ENCODE measurements at places on chromosomes 16 and 17.
A peak's percentile ranks its signal among the peaks of the same experiment; 100 is the strongest.

GRCh38 chr17:63571632-63572310 lies 21.5 kb downstream of the DCAF7 start:
- DNase-seq: no peak

DNA sequence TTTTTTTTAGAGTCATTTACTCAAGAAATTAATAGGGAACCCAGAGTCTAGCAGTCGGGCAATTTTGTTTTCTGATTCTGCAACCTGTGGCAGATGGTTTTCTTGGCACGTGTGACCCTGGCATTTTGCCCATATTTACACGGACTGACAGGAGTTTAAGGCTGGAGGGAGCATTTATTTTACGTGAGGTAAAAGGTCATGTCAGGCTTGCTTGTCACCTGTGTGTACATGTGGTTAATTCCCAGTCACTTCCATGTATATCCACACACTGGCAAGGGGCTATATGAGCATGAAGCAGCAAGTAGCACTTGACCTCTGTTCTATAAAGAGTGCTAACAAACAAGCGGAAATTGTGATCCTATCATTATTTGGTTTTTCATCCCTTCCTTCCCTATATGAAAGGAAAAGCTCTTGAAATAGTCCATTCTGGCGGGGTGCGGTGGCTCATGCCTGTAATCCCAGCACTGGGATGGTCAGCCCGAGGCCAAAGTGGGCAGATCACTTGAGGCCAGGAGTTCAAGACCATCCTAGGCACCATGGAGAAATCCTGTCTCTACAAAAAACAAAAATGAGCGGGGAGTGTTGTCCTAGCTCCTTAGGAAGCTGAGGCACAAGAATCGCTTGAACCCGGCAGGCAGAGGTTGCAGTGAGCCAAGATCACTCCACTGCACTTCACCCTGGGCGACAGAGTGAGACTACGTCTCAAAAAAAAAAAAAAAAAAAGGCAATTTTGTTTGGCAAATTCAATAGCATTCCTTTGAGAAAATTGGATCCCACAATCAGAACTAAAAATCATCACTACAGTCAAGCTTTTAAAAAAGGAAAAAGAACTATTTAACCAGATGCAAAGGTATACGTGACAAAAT lies 2.1 kb downstream of the SPAG9 start:
- no peak for DNase-seq

DNA sequence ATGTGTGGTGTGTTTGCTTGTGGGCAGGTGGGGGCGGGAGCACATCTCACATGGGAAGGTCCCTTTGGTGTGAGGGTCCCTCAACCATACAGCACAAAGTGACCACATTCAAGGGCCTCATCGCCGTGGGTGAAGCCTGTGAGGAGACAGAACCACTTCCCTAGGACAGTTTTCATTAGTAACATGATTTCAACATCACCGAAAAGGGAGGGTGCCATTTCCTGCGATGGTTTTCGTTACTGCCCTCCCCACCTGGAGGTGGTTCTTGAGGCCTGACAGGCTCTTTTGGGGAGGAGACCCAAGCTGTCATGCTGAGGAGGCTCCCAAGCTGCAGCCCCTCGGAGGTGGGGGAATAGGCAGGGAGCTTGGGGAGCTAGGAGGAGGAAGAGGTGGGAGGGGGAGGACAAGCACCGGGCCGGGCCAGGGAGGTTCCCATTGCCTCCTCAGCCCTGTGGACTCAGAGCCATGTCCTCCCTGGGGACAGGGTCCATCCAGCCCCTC lies 9.5 kb downstream of the CD300LB start:
- no peak for DNase-seq

GRCh38 chr17:230395-230770 lies 48.9 kb upstream of the DOC2B start:
- DNase-seq: no peak

GRCh38 chr17:76500074-76500746 lies 1.0 kb downstream of the RHBDF2 start:
- DNase-seq: no peak

- peak; percentile 22 for DNase-seq
These were observed 15.8 kb downstream of the ANKFY1 start for GRCh38 chr17:4247971-4248388.

GRCh38 chr17:40461732-40462342 lies 18.6 kb downstream of the IGFBP4 start:
- DNase-seq: no peak

- DNase-seq: peak; percentile 34
These were observed 508 bp upstream of the TMC8 start for GRCh38 chr17:78130090-78130436.

DNA sequence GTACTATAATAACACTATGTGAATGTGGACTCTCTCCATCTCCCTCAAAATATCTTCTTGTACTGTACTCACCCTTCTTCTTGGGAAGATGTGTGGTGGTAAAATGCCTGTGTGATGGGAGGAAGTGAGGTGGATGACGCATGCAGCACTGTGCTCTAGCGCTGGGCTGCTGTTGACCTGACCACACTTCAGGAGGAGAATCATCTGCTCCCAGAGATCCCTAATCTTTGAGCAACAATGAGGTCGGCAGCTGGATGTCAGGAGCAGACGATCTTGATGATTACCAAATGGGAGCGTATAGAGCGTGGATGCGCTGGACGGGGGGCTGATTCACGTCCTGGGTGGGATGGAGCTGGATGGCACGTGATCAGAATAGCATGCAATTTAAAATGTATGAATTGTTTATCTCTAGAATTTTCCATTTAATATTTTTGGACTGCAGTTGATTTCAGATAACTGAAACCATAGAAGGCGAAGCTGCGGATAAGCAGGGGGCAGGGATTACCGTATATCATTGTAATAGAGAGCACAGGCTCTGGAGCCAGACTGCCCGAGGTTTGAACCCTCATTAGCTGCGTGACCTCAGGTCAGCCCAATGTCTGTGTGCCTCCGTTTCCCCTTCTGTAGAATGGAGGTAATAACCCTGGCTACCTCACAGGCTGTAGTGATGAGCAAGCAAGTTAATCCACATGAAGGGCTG lies 23.7 kb upstream of the CYLD start:
- DNase-seq: no peak

Measured in CD4-positive, alpha-beta T cell treated with Interleukin-17A for 4 hours (primary cell).